Activated CD4-positive, alpha-beta T cell treated with anti-CD3 and anti-CD28 coated beads for 24 hours (primary cell): ENCODE measurements at places on chromosomes 16 and 17.

- DNase-seq: no peak
Observed at GRCh38 chr16:22726868-22727267, 87.1 kb upstream of the HS3ST2 start.

DNA sequence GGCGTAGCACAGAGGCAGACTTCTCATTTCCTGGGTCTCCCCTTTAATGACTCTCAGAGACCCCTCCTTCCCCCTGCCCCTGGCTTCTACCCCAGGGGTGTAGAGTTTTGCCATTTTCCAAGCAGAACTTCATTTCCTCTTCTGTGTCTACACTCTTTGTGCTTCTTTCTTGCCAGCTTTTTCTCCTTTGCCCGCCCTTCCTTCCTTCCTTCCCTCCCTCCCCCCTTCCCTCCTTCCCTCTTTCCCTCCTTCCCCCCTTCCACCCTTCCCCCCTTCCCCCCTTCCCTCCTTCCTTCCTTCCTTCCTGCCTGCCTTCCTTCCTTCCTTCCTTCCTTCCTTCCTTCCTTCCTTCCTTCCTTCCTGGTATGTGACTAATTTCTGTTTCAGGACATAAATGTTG, 47.0 kb downstream of the MAPT start:
- DNase-seq: no peak

DNA sequence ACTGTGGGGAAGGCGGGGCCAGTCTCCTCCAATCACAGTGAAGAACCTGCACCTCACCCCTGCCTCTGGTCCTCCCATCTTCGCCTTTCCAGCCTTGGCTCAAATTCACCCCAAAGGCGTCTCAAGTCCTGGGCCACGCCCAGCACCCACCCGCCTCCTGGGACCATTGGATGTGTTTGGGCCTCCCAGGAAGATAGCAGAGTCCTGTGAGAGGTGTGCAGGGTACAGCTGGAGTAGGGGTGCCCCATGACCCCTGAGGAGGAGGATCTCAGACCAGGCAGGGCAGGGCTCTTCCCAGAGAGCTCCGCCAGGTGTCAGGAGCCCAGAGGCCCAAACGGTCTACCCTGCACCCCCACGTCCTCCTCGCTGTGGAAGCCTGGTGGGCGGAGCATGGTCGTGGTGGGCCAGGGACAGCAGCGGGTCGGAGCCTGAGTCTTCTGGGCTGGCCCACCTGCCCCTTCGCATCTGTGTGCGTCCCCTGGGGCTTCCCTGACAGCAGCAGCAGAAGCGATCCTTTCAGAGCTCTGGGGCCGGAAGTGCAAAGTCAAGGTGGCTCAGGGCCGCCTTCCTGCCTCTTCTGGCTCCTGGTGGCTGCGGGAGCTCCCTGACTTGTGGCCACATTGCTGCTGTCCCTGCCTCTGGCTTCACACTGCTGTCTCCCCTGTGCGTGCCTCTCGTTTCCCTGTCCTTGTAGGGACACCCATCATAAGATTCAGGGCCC, 34.9 kb upstream of the ZNF469 start:
- no peak for DNase-seq

- no peak for DNase-seq
Observed at GRCh38 chr16:53232826-53233529, 178.2 kb downstream of the CHD9 start.

DNA sequence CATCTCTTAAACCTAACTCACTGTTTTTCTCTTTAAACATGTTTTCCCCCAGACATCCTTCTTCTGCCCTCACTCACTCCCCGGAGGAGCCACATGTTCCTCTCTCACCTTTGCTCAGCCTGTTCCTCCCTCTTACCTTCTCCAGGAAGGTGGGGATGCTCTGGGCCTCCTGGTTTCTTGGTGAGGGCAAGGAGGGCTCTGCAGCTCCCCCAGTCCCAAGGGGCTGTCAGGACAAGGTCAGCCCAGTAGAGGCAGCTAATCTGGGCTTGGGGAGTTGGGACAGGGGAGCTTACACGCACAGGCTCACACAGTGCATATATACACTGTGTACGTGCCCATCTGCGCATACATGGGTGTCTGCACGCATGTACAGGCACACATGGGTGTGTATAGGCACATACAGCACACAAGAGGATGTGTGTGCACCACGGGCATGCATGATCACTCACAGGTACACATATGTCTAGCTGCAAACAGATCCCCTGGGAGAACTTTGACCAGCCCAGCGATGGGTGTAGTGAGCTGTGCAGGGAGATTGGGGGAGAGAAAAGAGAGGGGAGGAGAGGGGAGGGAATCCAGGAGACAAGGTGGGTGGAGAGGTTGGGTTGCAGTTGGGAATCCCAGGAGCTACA, 28.6 kb upstream of the SPNS3 start:
- no peak for DNase-seq

- no peak for DNase-seq
Observed at GRCh38 chr16:28000314-28001169, 63.0 kb downstream of the GSG1L start.

DNA sequence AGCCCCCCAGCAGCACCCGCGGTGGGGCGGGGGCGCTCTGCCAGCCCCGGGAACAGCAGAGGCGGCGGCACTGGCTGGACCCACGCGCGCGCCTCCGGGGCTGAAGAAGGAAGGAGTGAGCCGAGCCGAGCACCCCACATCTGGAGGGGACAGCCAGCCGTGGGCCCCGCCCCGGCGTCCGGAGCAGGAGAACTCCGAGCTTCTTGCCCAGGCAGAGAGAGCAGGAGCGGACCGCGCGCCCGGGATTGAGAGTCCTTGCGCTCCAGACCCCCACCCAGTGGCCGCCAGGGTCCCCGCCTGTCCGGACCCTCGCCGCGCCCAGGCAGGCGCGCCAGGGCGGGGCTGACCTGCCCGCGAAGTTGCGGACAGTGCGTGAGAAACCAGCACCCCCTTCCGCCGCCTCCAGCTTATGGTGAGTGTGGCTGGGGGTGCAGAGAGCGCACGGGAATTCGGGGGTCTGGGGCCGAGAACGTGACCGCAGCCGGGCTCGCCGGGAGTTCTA, 921.9 kb upstream of the EEF2KMT start:
- DNase-seq: no peak

DNA sequence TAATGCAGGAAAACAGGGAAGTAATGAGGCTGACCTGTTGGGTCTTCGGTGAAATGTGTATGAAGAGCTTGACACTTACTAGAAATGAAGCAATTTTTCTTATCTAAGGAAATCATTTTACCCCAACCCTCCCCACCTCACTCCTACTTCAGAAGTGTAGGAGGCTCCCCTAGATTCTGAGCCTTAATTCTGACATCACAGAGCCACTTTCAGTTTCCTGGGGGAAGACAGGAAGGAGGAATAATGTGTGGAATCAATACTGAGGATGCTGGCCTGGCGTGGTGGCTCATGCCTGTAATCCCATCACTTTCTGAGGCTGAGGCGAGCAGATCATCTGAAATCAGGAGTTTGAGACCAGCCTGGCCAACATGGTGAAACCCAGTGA, 20.3 kb downstream of the FBRS start:
- DNase-seq: no peak

DNA sequence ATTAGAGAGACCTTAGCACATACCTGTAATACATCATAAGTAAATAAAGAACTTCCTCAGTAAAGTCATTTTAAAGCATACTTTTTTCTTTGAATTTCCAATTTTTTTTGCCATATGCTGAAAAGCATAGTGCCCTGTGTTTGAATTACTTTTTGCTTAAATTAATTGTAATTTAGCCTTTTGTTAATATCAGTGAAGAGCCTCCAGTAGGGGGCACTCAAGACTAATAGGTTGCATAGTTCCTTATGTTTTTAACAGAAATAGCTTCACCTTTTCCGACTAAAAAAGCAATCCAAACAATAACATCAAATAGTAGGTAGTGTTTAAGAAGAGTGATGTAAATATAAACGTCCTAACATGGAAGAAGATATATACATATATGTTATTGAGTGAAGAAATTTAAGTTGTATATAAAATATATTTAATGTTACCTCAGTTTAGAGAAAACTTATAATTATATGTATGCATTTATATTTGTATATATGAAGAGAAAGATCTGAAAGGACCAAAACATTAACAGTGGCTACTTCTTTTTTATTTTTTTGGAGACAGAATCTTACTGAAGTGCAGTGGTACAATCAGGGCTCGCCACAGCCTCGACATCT, 18.6 kb downstream of the RAD51C start:
- peak; percentile 46 for DNase-seq

DNA sequence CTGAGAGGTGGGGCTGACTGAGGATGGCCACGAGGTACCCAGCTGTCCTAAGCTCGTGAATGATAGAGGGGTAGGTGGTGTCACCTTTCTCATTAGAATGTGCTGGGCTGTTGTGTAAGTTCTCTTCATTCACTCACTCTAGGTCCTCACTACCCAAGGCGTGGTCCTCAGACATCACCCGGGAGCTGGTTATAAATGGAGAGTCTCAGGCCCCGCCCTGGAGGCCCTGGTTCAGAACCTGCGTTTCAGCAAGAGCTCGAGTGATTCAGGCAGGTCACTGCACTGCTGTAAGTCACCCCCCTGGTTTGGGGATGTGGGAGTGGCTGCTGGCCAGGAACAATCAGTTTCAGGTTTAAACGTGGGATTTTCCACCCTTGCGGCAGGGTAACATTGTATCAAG, 139.8 kb downstream of the FOXL1 start:
- DNase-seq: no peak

GRCh38 chr16:50731130-50731988, 10.5 kb upstream of the CYLD start:
- no peak for DNase-seq

DNA sequence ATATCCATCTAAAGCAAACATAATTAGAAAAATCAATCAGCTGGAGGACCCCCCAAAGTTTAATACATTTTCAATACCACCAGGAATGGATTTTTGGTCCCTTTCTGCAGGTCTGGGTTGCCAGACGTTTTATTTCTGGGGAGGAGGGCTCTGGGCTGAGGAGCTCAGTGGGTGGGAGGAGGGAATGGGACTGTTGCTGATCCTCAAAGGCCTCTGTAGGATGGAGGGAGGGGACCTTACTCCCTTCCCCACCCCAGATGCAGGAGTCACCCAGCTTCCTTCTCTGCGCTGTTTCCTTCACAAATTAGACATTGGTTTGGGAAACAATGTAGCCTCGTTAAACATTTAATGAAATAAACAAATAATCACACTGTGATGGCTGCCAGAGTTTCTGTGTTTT, 6.6 kb downstream of the RND2 start:
- no peak for DNase-seq

- DNase-seq: no peak
Observed at GRCh38 chr17:81821147-81821546, 11.9 kb downstream of the MCRIP1 start.
